ENCODE measurements at places on chromosomes 2 and 18. TPM values are rescaled to one million over a fixed set of nuclear protein-coding genes. Genes with fewer than 3 reads are reported as not detected.

Gene CHRNG
- total RNA-seq, result not detected

Gene C18orf54
- total RNA-seq, result 2.1 TPM

- DNase-seq, result no peak
- no peaks in the 10 kb centered on the region for H3K36me3 ChIP-seq
- peaks cover 51% of the 10 kb centered on the region for H3K27me3 ChIP-seq
- H3K27ac ChIP-seq, result no peak overlapping the region
- H3K4me3 ChIP-seq, result no peak overlapping the region
Observed at GRCh38 chr2:1991126-1991525, 246.8 kb upstream of the PXDN start.

DNA sequence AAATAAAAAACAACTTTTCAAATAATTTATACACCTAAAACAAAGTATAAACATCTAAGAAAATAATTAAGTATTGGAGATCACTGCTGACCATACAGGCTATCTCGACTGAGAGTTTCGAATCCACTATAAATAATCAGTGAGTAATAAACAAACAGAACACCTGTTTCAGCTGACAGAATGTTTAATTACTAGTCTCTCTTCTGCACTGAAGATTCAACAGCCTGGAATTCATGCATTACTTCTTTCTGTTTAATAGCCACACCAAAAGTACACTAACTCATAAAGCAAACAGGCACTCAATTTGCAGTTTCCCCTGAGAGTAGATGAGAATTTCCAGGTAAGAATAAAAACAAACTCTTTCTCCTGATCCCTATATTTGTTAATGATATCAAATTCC is 138.5 kb downstream of the RBMS1 start:
- DNase-seq, result no peak
- H3K27me3 ChIP-seq, result no peaks in the 10 kb centered on the region
- no peaks in the 10 kb centered on the region for H3K4me1 ChIP-seq

GRCh38 chr18:61851940-61852451 is 40.8 kb downstream of the RNF152 start:
- H3K27me3 ChIP-seq, result no peaks in the 10 kb centered on the region
- DNase-seq, result no peak
- no peaks in the 10 kb centered on the region for H3K36me3 ChIP-seq
- H3K27ac ChIP-seq, result no peak overlapping the region

GRCh38 chr2:7517851-7518250 is 600.6 kb downstream of the RNF144A start:
- DNase-seq, result no peak
- no peaks in the 10 kb centered on the region for H3K27me3 ChIP-seq
- H3K36me3 ChIP-seq, result no peaks in the 10 kb centered on the region
- no peak overlapping the region for H3K27ac ChIP-seq

GRCh38 chr2:180905002-180905401 is 75.4 kb upstream of the UBE2E3 start:
- H3K27ac ChIP-seq, result no peak overlapping the region
- no peak overlapping the region for H3K4me3 ChIP-seq
- no peaks in the 10 kb centered on the region for H3K36me3 ChIP-seq
- H3K4me1 ChIP-seq, result no peaks in the 10 kb centered on the region

GRCh38 chr2:26727641-26728561 is 35.4 kb downstream of the KCNK3 start:
- no peak for DNase-seq
- H3K27me3 ChIP-seq, result no peaks in the 10 kb centered on the region
- H3K27ac ChIP-seq, result no peak overlapping the region
- no peak overlapping the region for H3K4me3 ChIP-seq

- peaks cover 5% of the 10 kb centered on the region for H3K4me1 ChIP-seq
- no peak overlapping the region for H3K27ac ChIP-seq
- no peaks in the 10 kb centered on the region for H3K36me3 ChIP-seq
Observed at GRCh38 chr2:105770149-105770548, 25.4 kb downstream of the NCK2 start.

Data from breast epithelium (tissue), 4 donors.